ENCODE measurements at places on chromosomes 7 and 10. TPM values are rescaled to one million over a fixed set of nuclear protein-coding genes. Genes with fewer than 3 reads are reported as not detected.

TBXAS1 gene
- polyA plus RNA-seq: 6.4 TPM

NEUROD6 gene
- not detected for polyA plus RNA-seq

- peak; percentile 63 for DNase-seq
Measured at GRCh38 chr7:128879939-128880746, 17.5 kb downstream of the ATP6V1F start.

FAM13C gene
- polyA plus RNA-seq: 31.2 TPM

- DNase-seq: no peak
Measured at GRCh38 chr10:49164559-49165188, 23.5 kb downstream of the TMEM273 start.

CREB5 gene
- polyA plus RNA-seq: 24.4 TPM

- DNase-seq: peak; percentile 29
Measured at GRCh38 chr7:142496545-142496991, 238.7 kb upstream of the PRSS58 start.

OR2AE1 gene
- not detected for polyA plus RNA-seq

AGR2 gene
- polyA plus RNA-seq: 6.5 TPM

All from hindlimb muscle (tissue), 1 donor.